ENCODE measurements at places on chromosomes 5 and 9.

DNA sequence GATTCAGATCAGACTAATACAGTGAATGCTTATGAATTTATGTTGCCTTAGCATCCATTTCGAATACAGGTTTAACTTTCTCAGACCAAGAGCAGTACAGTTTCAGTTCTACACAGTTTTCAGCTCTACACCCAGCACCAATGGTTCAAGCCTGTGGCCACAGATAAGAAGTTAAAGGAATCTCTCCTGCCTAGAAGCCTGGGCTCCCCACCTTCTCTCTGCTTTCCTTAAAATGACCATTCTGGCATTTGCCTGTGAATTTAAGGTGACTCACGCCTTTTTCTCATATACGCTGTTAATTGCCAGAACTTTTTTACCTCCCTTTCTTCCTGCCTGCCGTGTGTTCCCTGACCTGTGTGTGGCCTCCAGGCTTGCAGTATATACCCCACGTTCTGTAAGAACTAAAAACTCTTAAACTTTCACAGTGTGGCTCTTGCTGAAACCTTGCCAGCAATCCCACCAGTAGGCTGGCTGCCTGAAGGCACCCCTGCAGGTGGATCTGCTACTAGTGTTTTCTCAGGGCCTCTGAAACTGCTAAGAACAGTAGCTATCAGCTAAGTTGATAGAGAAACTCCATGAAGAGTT is 692.8 kb upstream of the CDH18 start:
- DNase-seq = no peak

- DNase-seq = no peak
These were observed 3.7 kb downstream of the SLC31A2 start for GRCh38 chr9:113154471-113154870.

GRCh38 chr5:136425921-136426320 is 60.6 kb upstream of the TRPC7 start:
- DNase-seq = no peak

DNA sequence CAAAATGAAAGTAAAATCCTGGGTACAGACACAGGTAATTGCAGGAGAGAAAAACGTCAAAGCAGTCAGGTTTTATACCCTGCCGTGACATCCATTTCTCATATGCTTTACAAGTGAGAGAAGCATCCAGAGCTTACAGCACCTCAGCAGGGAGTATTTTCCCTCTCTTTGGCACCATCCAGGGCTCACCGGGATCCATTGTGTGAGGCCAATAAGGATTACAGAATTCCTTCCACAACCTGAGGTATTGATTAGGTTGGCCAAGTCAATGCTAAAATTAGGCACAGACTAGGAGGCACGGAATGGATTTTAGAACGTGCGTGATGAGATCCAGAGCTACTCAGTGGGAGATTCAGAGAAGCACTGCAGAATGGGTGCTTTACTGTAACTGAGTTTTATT is 296.6 kb downstream of the FBXL7 start:
- DNase-seq = no peak

DNA sequence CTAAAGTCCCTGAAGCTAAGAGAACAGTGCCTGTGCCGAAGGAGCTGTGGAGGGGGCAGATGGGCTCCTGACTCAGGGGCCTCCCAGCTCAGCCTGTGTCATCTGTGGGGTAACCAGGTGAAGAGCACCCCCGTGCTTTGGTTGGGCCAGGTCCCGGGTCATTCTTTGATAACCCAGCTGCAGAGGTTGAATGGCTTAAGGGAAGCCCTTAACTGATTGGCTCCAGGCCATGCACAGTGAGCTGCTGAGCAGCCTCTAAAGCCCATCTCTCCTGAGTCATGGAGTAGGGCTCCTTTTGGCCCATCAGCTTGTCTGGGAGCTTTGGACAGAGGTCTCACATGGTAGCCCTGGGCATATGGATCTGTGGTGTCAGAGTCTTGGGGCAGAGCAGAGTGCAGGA is 28.7 kb downstream of the COL27A1 start:
- DNase-seq = no peak

DNA sequence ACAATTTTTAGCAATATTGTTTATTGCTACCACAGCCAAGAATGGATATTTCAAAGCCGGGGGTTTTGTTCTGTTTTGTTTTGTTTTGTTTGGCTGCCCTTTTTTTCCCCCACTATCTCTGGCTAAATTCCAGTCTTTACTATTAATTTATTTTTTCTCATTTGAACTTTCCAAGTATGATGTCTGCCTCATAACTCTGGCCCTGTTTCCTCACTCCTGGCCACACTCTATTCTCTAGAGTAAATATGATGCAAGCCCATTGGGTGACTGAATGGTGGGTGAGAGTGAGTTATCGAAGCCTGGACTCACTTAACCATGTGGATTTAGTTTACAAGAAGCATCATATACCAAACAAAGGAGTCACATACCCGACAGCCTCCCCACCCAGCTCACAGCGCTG is 41.9 kb downstream of the WDR36 start:
- no peak for DNase-seq

- DNase-seq = no peak
These were observed 28.0 kb upstream of the GRAMD2B start for GRCh38 chr5:126395198-126395597.

DNA sequence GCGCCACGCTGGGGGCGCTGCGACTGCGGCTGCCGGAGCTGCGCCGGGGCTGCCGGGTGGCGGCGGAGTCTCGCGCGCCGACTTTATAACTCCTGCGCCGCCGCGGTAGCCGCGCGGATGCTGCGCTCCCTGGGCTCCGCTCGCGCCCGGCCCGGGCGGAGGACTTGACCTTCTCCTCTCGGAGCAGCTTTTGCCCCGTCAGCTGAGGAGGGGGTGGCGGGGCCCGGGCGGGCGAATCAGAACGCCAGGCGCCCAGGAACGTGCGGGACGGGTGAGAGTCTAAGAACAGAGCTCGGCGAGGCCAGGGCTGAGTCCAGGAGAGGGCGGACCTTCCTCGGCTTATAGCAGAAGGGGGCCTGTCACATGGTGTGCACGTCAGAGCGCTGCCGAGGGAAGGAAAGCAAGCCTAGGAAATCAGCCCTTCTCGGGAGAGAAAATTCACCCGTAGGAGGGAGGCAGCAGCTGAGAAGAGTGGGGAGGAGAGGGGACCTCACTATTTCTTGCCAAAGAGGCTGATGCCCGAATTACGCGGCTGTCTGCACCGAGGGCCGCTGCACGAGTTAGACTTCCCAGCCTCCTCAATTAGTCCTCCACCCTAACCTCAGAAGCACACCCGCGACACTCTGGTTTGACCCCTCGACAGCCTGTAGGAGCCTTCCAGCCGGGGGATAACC is at the start of gene FOXD1:
Gene FOXD1 (minus strand): TSS at position 315 of the 674 bp plus-strand sequence. CDS start 415 bp downstream, outside the sequence.
- peak; percentile 42 for DNase-seq

GRCh38 chr5:141826674-141827073 is 51.5 kb downstream of the PCDH1 start:
- DNase-seq = no peak

DNA sequence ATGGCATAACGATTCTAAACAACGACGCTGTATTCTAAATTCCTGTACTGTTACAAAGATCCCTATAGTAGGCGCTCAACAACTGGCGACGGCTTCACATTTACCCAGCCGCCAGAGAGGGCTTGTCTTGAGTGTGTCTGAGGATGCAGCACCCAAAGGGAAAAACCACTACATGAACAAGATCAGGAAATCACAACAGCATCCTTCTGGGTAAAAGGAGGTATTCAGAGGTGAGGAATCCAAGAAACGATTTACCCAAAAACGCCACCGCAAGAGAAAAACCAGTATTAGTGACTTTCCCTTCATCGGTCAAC is 711 bp downstream of the TTC33 start:
- DNase-seq = peak; percentile 77

GRCh38 chr5:36060420-36060887 is 6.2 kb downstream of the UGT3A2 start:
- DNase-seq = no peak

GRCh38 chr5:111829701-111830100 is 72.7 kb upstream of the NREP start:
- DNase-seq = no peak

GRCh38 chr9:20486552-20486951 is 135.7 kb downstream of the MLLT3 start:
- DNase-seq = no peak

DNA sequence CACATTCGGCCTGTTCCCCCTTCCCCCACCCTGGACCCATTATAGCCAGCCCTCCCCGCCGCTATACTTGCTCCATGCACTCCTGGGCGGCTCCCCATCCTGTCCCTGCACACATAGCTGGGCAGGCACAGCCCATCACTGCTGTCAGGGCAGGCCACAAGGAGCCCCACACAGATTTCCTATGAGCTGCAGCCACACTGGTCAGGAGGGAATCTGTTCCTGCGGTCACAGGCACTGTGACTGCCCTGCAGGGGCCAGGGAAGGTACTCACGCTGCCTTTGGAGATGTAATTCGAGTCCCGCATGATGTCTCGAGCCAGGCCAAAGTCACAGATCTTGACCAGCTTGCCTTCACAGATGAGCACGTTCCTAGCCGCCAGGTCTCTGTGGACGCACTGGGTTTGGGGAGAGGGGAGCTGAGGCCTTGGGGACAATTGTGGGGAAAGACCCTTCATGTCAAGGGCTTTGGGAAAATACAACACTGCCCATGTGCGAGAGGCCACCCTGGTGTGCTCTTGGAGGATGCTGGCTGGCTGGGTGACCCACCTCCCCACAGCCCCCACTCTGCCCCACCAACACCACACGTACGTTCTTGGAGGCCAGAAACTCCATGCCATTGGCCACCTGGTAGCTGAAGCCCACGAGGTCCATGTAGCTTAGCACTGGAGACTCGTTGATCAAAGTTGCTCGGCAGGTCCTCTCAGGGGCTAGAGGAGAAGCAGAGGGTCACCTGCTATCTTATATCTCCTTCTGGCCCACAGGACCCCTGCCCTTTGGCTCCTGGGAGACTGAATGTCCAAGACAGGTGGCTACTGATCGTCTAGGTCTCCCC is 34.5 kb upstream of the CSF1R start:
- no peak for DNase-seq

GRCh38 chr5:30839956-30840355 is 353.5 kb upstream of the CDH6 start:
- no peak for DNase-seq

GRCh38 chr9:11275158-11275695 is 662.4 kb upstream of the PTPRD start:
- no peak for DNase-seq

GRCh38 chr5:54915466-54916027 is 69.8 kb downstream of the ESM1 start:
- no peak for DNase-seq

DNA sequence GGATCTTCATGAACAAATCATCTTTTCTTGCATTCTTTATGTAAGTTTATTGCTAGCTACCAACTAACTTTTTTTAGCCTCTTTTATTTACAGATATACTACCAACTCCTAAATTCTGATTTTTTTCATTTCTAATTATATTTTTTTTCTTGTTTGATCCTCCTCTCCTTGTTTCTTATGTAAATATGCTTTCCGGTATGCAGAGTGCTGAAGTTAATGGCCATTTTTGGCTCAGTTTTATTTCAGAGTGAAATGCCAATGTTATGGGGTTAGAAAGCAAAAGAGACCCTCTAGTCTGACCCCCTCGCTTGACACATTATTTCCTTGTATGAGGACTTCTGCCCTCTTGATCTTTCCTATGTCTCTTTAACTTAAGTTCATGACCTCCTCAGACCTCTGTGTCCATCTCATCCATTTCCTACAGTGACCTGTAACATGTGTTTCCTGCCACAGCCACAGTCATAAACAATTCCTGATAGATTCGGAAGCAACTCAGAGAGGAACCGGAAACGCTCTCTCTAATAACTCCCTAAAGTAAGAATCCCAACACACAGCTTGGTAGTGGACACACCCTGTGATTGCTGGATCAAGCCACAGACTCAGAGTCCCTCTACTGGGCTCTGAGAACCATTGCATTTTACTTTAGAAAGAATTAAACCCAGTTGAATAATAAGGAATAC is 42.9 kb upstream of the AFAP1L1 start:
- DNase-seq = no peak

DNA sequence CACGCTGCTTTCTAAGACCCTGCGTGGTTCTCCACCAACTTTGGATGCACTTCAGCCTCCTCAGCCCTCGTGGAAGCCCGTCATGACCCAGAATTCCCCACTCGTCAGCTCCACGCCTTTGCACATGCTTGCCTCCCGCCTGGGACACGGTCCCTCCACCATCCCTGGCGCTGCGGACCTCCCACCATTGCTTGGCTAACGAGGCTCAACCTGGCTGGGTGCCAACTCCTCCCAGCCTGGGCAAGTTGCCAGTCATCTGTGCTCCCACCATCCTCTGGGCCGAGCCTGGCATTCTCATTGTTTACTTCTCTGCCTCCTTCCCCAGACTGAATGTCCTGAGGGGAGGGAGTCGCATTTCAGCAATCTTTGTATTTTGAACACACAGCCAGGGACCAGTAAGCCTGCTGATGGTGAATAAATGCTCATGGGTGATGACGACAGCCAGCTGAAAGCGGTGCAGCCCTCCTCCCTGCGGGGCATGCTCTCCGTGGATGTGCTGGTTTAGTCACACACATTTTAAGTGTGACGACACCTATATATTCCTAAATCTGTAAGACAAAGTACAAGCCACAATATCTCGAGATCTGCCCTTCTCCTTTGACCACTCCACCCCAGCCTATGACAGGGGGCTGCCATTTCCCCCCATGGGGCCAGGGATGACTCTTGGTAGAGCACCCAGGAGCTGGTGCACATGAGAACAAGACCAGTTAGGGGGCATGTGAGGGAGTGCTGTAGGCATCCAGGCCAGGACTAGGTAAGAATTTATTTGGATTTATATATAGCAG is 37.6 kb downstream of the ANKRD33B start:
- DNase-seq = no peak

- no peak for DNase-seq
These were observed 50.5 kb downstream of the HACD4 start for GRCh38 chr9:20980832-20981455.

DNA sequence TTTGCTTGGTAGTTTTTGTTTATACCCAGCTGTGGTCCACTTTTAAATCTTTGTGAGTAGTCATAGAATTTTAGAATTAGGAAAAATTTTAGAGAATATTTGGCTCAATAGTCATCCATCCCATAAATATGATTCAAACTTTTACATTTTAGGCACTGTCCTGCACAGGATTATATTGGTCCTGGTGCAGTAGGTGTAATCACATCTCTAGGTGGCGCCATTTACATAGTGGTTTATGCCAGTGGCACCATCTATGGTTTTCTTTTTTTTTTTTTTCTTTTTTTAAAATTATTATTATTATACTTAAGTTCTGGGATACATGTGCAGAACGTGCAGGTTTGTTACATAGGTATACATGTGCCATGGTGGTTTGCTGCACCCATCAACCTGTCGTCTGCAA is 260.7 kb upstream of the KCNN2 start:
- no peak for DNase-seq

DNA sequence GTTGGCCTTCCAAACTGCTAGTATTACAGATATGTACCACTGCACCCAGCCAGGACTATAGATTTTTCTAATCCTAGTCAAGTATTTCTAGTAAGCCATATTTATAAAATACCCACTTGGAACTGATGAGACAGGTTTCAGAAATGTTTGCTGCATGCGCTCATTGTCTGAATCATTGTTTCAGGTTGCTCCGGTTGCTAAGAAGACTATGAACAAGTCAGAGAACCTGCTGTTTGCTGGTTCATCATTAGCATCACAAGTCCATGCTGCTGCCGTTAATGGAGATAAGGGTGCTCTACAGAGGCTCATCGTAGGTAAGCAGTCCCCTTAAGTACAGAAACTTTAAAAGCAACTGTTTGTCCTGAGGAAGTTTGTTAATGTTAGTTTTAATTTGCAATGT is 5.3 kb downstream of the INVS start:
- DNase-seq = no peak
